ENCODE measurements at places on chromosomes 12 and 14. TPM values are rescaled to one million over a fixed set of nuclear protein-coding genes. Genes with fewer than 3 reads are reported as not detected.

- peak; percentile 44 for DNase-seq
Observed at GRCh38 chr12:14884458-14884878, 1.2 kb downstream of the MGP start.

GRCh38 chr14:75723716-75724115 lies 62.7 kb downstream of the TTLL5 start:
- DNase-seq, result no peak

DNA sequence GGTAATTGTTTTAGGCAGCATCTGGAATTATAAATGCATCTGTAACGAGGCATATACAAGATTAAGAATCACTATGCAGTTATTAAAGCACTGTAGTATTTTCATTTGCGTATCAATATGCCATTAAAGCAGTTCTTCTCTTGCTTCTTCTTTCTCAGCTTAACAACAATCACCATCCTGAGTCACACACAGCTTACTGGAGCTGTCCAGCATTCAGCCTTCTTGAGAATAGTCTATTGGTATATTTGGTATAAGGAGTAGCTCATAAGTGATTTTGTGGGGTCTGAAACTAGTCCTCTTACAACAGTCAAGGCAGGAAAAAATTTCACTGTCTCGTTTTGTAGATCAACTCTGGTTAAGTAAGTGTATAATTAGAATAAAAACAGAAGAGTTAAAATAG lies 523.0 kb upstream of the FOXG1 start:
- no peak for DNase-seq

DNA sequence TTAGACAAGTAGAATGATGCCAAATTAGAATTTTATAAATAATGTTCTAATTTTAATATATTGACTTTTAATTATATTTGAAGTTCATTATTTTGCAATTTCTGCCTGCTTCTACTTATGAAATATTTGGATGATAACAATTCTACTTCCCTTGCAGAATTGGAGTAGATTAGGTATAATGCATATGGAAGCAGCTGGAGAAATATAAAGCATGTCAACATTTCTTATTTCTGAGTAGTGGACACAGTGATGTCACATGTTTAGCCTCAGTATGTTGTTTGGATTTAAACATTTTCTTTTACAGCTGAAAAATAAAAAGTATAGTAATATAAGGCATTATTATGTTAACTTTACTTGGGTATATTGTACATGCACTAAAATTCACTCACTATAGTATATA lies 344.2 kb upstream of the E2F7 start:
- no peak for DNase-seq

Gene KRT78
- not detected for total RNA-seq

Gene GNB3
- total RNA-seq, result 24.3 TPM

Gene OVCH1
- total RNA-seq, result not detected

Gene KRT3
- 0.75 TPM for total RNA-seq
